Lower leg skin (tissue), 4 donors: ENCODE measurements at places on chromosomes 6 and 20. TPM values are rescaled to one million over a fixed set of nuclear protein-coding genes. Genes with fewer than 3 reads are reported as not detected.
A peak's percentile ranks its signal among the peaks of the same experiment; 100 is the strongest.

DNA sequence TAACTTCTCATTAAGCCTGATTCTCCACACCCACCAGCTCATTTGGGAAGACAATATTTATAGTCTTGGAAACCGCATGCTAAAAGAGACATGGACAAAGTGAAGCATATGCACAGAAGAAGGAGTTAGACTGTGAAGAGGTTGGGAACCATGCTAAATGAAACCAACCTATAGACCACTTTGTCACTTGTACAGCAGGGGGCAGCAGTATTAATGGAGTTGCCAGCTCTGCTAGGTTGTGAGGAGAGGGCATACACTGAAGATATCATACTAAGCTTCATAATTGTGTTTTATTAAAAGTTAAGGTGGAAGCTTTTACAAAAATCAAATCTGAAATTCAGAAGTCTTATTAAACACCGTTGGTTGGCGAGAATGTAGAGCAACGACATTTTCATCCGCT is 38.3 kb upstream of the HMGCLL1 start:
- no peak for DNase-seq

FLOT1 gene
- 64.1 TPM for total RNA-seq

- DNase-seq = no peak
Observed at GRCh38 chr20:5691918-5692618, 58.1 kb upstream of the SHLD1 start.

BPIFA1 gene
- total RNA-seq = not detected

- DNase-seq = no peak
Observed at GRCh38 chr6:70843328-70843918, 113.4 kb downstream of the B3GAT2 start.

DNA sequence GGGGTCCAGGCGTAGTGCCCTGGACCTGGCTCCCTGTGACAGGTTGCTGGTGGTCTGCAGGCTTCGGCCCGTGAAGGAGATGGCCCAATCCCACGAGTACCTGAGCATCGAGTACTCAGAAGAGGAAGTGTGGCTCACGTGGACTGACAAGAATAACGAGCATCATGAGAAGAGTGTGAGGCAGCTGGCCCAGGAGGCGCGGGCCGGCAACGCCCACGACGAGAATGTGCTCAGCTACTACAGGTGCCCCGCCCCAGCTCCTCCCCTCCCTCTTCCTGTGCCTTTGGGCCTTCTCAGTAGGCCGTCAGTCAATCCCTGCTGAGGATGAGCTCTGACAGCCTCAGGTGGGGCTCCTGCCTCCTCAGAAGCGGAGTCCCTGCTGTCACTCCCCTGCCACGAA is 42.6 kb downstream of the UQCC2 start:
- DNase-seq = peak; percentile 65

GRCh38 chr20:3820901-3821727 is 767 bp downstream of the AP5S1 start:
- DNase-seq = no peak

GRCh38 chr6:15511248-15512125 is 151.3 kb downstream of the DTNBP1 start:
- no peak for DNase-seq

GRCh38 chr6:108904741-108905140 is 56.5 kb downstream of the ARMC2 start:
- DNase-seq = no peak

- peak; percentile 37 for DNase-seq
Observed at GRCh38 chr6:3615391-3616380, 135.8 kb downstream of the PXDC1 start.

GRCh38 chr6:128863983-128864382 is 19.0 kb upstream of the LAMA2 start:
- no peak for DNase-seq

- no peak for DNase-seq
Observed at GRCh38 chr6:53244958-53245357, 96.3 kb upstream of the GCM1 start.

LGSN gene
- total RNA-seq = not detected

- DNase-seq = no peak
Observed at GRCh38 chr20:47956268-47956995, 171.2 kb upstream of the SULF2 start.

- no peak for DNase-seq
Observed at GRCh38 chr20:51306081-51306480, 236.4 kb downstream of the NFATC2 start.

GRCh38 chr20:63854069-63854765 is 7.1 kb upstream of the ABHD16B start:
- DNase-seq = no peak

DNA sequence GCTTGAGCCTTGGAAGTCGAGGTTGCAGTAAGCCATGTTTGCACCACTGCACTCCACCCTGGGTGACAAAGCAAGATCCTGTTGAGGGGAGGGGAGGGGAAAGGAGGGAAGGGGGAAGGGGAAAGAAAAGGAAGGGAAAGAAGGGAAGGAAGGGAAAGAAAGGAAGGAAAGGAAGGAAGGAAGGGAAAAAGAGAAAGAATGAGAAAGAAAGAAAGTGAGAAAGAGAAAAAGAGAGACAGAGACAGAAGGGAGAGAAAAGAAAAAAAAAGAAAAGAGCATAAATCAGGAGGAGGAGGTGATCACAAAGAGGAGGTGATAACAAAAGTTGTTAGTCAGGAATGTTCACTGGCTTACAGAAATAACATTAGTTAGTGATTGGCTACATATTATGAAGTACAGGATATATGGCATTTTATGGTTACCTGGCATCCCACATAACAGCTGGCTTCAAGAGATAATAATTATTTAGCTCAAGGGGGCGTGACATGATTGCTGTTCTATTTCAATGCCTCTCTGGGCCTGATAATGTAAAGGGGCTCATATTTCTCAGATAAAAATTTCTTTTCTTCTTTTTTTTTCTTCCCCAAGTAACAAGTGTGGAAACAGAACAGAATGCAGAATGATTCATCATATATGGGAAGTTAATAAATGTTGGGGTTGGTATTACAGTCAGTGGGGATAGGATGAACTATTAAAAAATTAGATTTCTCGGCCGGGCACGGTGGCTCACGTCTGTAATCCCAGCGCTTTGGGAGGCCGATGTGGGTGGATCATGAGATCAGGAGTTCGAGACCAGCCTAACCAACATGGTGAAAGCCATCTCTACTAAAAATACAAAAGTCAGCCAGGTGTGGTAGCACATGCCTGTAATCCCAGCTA is 27.1 kb downstream of the SAMHD1 start:
- no peak for DNase-seq

WFDC5 gene
- total RNA-seq = 340 TPM

DNA sequence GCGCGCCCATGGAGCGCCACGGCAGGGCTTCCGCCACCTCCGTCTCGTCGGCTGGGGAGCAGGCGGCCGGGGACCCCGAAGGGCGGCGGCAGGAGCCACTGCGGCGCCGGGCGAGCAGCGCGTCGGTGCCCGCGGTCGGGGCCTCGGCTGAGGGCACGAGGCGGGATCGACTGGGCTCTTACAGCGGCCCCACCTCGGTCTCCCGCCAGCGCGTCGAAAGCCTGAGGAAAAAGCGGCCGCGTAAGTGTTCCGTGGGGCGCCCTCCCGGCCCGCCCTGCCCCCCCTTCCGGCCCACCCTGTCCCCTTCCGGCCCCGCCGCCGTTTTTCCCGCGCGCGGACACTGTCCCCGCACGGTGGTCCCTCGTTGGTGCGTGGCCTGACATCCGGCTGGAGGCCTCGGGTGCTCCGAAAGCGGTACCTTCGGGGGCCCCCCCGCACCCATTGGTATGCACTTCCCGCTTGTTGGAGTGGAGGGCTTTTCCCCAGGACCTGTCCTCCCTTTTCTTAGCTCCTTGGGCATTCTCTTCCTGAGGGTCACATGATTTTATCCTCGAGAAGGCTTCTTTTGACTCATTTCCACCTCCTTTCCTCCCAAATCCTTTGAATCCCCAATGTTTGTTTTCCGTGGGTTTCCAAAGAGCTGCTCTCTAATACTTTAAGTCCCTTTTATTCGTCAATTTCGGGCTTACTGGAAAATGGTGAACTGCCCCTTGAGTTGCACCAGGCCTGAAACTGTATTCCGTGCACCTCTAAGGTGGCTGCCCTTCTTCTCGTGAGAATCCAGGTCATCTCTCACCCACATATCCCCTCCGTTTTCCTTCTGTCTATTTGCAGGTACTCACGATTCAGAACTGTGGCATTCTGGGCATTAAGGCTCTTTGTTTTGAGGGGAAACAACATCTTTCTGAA is 556 bp downstream of the PANK2 start:
- DNase-seq = peak; percentile 43

GRCh38 chr6:38051819-38052434 is 232.4 kb downstream of the ZFAND3 start:
- DNase-seq = no peak

DNA sequence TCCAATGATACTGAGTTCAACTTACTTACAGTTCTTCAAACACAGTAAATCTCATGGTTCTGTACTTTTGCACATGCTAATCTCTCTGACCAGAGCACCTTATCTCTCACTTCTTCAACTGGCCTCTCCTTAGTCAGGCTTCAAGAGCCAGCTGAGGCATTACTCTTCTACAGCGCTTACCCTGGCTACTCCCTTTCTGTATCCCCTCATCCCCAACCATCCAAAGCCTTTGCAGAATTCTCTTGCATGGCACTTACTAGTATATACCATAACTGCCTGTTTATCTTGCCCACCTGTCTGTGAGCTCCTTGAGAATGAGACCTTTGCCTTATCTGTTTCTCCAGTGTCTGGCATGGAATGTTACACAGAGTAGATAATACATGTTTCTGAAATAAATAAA is 49.2 kb downstream of the SESN1 start:
- DNase-seq = no peak

GRCh38 chr6:145086197-145086596 is 649.1 kb downstream of the EPM2A start:
- no peak for DNase-seq

- DNase-seq = no peak
Observed at GRCh38 chr6:157995458-157995857, 13.8 kb downstream of the SYNJ2 start.

GRCh38 chr6:104930939-104931338 is 26.0 kb upstream of the LIN28B start:
- no peak for DNase-seq

BTN1A1 gene
- total RNA-seq = not detected

GRM1 gene
- not detected for total RNA-seq

GRCh38 chr20:19813846-19814640 is 56.0 kb downstream of the RIN2 start:
- no peak for DNase-seq

- no peak for DNase-seq
Observed at GRCh38 chr6:134005800-134006199, 46.6 kb downstream of the SLC2A12 start.

DNA sequence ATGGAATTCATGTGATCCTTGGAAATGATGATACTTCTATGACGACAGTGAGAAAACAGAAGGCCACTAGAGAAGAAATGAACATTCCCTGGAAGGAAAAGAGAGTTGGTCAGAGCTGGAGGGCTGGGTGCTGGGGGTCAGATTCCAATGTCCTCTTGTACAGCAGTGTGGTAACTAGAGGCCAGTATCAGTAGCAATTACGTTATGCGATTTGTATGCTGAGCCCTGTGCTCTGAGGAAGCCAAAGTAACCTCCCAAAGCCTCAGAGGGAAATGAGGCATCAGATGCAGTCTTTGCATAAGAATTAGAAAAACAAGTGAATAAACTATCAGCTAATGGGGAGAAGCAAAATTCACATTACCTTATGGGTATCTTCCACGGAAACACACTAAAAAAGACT is 65.5 kb upstream of the SLC4A11 start:
- no peak for DNase-seq
